AG08396 (cell line): ENCODE measurements at places on chromosomes 3 and 15.

DNA sequence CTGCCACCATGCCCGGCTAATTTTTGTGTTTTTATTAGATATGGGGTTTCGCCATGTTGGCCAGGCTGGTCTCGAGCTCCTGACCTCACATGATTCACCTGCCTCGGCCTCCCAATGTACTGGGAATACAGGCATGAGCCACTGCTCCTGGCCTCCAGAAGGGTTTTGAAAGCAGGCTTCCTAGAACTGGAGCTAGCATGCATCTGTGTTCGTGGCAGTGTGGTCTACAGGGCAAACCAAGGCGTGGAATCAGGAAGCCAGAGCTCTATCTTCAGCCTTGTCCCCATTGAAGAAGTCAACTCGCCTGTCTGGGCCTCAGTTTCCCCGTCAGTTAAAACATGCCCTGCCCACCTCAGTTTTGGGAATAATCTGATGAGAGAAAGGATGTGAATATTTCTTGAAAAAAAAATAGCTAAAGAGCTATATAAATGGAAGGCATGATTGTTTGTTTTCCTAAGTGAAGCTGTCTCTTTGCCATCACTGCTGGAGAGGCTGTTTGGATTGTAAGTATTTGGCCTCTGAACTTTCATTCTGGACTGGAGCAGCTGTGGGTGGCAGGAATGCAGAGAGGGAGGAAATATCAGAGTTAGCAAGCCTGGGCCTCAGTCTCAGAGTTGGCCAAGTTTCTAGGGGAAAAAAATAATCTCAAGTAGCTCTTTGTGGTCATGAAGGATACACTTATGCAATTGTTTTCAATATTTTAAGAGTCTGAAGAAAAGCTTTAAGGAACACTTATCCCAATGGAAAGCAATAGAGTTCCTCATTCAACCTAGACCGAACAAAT, 36.5 kb upstream of the UACA start:
- peak; percentile 79 for DNase-seq

DNA sequence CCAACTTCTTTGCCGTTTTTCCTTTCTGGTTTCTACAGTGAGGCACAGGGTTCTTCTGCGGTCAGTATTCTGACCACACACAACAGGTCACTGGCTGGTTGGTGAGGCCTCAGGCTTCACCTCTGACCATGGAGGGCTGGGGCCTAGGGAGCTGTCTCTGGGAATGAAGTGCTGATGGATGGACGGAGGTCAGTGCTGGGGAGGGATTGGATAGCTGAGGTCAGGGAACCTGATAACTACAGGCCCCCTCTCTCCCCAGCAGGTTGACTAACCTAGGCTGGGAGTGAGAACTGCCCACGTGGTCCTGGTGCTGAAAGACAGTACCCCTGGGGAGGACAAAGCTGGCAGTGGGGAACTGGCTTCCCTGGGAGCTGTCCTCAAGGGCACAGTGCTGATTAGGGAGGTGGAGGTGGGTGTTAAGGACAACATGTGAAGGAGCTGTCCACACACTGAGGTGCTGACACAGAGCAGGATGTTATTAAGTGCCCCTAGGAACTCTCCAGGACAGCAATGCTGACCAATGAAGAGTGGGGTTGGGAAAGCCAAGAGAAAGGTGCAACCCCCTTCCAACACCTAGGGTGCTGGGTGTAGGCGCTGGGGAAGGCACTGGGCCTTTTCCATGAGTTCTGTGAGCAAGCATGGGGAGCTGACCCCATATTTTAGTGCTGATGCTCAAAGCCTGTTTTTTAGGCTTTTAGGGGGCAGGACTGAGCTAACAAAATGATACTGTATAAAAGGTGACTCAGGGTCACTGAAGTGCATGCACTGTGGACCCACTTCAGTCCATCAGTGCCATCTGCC, 45.2 kb downstream of the ATP2B2 start:
- DNase-seq: peak; percentile 80

DNA sequence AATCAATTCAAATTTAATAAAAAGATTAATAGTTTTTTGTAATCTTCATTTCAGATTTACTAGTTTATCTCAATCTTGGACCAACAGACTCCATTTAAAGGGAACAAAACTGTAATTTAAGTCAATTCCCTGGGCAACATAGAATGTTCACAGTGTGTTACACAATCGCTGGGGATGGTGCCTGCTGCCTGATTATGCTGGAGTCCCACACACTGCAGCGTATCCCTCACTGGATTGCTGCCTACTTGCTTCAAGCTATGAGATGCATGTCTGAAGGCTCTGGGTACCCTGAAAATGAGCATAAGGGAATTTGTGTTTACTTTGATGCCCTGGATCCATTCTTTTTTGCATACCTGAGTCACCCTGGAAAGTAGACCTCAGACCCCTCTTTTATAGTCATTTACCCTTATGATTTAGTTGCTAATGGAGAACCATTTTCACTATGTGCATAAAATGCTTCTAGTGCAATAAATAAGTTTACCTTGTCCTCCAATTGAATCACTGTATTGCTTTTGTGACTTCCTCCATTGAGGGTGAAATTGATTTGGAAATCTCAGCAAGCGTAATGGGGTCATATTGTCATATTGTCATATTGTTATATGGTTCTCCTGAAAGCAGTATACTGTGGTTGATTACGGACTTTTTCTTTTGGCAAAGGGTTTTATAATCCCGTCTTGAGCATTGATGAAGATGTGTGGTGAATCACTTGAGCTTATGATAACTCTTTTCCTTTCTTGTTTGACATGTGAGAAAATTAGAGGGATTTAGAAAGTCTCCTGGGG, 35.9 kb downstream of the ITPR1 start:
- no peak for DNase-seq

GRCh38 chr3:195613468-195614069, 29.8 kb upstream of the APOD start:
- no peak for DNase-seq
